GM23248 (cell line): ENCODE measurements at places on chromosomes 3 and 15. TPM values are rescaled to one million over a fixed set of nuclear protein-coding genes. Genes with fewer than 3 reads are reported as not detected.
A peak's percentile ranks its signal among the peaks of the same experiment; 100 is the strongest.

GRCh38 chr3:30181178-30181465 lies 425.3 kb upstream of the TGFBR2 start:
- no peak for DNase-seq

GRCh38 chr15:66996094-66996493 lies 69.3 kb upstream of the SMAD3 start:
- peak; percentile 67 for DNase-seq

GRCh38 chr3:24640330-24640877 lies 145.8 kb upstream of the THRB start:
- peak; percentile 65 for DNase-seq

DNA sequence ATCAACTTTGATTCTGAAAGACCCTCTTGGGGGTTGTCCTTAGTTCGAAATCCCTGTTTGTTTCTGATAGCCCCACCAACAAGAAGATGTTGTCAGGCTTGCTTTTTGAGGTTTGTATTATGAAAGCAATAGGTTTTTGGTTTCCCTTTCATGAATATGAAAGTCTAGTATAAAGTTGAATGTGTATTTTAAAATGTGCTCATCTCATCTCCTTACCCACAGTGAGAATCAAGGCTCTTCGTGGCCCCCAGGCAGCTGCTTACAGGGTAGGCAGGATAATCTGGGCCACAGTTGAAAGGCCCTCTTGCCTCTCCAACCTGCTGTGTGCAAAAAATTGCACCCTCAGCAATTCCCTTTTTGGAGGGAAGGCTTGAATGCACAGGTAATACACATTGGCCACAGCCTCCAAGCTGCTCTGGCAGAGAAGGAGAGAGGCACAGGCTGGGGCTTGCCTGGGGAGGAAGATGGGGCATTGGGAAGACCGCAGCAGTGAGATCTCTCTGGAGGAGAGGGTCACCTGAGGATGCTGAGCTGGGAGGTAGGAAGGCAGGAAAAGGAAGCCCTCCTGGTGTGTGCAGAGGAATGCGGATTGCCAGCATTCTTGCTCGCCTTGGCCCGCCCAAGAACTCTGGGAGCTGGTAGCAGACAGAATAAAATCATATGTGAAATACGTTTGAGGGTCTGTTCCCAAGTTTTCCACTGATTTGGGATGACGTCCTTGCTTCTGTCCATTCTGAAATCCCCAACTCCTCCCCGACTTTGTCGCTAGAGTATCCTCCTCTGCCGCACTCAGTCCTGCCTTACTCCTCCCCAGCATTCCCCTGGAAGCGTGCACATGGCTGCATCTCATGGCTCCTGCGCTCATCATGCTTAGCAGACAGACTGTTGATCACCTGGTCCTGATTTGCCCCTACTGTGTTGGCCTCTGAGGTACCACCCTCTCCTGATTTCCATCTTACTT lies 196.4 kb downstream of the RPLP1 start:
- no peak for DNase-seq

DNA sequence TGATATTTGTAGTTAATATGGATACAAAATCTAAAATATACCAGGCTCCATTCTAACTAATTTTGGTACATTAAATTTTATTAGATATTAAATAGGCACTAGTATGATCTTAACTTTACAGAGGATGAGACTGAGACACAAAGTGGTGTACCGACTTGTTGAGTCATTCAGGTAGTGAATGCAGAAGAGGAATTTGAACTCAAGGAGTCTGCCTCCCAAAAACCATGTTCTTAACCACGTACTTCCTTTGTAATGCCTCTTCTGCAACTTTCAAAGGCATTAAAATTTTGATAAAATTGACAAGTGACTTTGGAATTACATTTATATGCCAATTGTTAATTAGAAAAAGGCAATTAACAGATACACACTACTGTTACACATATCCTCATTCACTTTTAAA lies 61.8 kb downstream of the ZBBX start:
- no peak for DNase-seq

DNA sequence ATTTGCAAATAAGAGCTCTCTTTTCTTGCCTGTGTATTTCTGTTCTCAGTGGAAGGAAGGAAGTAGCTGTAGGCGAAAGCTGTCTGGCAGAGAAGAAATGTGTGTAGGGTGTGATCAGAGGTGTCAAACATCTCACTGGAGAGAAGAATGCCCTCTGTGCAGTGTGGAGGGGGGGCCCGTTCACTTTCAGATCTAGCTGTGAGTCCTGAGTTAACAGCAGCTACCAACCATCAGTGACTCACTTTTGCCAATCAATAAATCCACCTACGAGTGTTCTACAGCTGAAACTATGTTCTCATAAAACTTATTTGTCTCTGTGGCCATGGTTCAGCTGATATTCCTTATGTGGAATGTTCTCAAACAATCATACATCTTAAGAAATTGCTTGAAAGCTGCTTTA lies 103.7 kb downstream of the FRMD4B start:
- no peak for DNase-seq

GRCh38 chr3:112247900-112248299 lies 46.1 kb downstream of the SLC9C1 start:
- DNase-seq, result no peak

- no peak for DNase-seq
These were observed 14.4 kb downstream of the NR2F2 start for GRCh38 chr15:96344706-96345559.

DNA sequence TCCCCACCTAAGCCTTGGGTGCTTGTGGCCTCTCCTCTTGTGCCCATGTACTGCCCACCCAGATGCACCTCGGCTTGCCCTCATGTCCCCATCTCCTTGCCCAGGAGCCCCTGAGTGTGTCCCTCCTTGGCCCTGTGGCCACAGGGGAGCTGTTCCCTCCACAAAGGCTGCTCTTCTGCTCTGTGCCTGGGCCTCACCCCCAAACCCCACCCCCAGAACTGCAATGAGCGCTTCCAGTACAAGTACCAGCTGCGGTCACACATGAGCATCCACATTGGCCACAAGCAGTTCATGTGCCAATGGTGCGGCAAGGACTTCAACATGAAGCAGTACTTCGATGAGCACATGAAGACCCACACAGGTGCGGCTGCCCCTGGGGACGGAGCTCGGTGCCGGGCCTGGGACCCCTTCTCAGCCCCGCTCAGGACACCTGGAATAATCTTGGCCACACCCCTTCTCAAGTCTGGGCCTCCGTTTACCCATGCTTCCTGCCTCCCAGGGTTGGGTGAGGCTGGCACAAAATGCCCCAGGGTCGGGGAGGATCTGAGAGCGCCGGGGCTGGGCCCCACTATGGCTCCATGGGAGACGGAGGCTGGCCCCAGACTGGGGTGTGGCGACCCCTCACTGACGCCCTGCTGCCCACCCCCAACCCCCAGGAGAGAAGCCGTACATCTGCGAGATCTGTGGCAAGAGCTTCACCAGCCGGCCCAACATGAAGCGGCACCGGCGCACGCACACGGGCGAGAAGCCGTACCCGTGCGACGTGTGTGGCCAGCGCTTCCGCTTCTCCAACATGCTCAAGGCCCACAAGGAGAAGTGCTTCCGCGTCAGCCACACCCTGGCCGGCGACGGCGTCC lies 10.3 kb downstream of the ZBTB47 start:
- no peak for DNase-seq

DNA sequence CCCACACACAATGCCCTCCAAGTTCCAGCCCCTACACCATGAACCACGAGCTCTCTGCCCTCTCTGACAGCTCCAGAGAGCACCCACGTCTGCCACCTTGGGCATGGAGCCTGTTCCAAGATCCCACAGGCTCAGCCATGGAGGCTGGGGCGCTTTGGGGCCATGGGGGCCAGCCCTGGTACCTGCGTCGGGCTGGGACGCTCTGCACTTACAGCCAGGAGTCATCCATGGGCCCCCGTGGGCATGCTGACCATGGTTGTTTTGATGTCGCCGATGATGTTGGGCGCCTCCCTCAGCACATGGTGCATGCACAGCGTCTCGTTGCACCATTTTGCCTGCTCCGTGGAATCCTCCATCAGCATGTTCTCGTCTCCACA lies 51.9 kb upstream of the UBE2Q2 start:
- no peak for DNase-seq

GRCh38 chr15:69631978-69632377 lies 179.4 kb downstream of the RPLP1 start:
- no peak for DNase-seq

The LIPH gene
- polyA plus RNA-seq, result 0.34 TPM in 2 replicates

The DUOXA2 gene
- polyA plus RNA-seq, result not detected in 2 replicates

The THRB gene
- 3.3 and 3.9 TPM in 2 replicates for polyA plus RNA-seq

The FANCD2OS gene
- not detected in 2 replicates for polyA plus RNA-seq

The NFKBIZ gene
- polyA plus RNA-seq, result 11.5 and 15.7 TPM in 2 replicates

The CIP2A gene
- 9.7 and 10.5 TPM in 2 replicates for polyA plus RNA-seq
